ENCODE measurements at places on chromosomes 11 and 22.

DNA sequence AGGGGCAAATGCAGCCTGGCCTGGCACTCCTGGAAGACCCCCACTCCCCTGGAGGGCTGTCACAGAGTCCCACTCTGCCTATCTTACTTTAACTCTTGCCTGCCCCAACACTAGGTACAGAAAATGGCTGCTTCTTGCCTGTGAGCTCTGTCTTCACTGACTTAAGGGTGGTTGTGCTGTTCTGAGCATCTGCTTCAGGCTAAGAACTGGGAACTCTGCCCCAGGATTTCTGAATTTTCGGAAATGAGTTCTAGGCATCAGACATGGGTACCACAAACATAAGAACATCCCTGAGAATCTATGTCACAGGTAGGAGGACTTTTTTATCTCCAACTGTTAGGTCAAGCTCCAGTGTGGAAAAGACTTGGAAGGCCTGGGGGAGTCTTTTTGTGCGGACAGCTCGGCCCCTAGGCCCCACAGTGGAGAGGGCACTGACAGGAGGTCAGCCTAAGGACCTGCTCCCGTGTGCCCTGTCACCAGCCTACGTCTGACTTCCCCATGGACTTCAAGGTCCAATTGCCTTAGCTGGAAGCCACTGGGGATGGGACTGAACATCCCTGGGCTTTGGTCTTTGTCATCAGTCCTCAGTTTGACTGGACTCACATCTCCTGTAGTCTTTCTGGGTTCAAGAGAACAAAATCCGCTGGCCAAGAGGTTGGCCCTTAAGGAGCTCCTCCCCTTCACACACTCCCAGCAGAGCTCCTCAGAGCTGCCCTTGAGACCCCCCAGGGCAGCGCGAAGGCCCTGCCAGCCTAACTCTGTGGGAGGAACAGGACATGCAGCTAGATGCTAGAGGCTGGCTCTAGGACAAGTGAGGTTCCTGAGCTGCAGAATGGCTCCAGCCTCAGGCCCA, 31.9 kb downstream of the PPP2R1B start:
- no peak for DNase-seq

GRCh38 chr11:5922749-5923426, 19.2 kb upstream of the OR56A3 start:
- no peak for DNase-seq

DNA sequence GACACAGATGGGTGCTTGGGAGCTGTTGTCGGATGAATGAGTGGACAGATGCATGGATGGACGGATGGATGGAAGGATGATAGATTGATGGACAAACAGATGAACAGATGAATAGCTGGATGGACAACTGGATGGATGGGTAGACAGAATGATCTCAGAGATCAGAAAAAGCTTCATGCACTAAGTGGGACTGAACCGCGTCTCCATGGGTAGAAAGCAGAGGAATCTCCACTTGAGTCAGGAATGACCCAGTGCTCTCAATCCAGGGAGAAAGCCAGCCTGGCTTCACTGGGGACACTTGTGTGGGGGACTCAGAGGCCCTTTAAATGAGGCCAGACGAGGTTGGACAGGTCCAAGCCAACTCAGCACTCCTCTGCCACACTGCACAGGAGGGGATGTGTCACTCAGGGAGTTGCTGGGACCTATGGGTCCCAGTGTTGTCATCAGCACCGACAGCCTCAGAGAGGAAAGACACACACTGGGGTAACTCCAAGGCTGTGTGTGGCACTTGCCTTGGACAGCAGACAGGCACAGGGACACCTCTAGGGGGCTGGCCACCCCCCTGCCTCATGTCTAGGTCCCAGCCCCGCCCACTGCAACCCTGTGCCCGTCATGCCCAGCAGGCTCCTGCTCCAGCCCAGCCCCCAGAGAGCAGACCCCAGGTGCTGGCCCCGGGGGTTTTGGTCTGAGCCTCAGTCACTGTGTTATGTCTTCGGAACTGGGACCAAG, 5.6 kb downstream of the IGLL5 start:
- no peak for DNase-seq

DNA sequence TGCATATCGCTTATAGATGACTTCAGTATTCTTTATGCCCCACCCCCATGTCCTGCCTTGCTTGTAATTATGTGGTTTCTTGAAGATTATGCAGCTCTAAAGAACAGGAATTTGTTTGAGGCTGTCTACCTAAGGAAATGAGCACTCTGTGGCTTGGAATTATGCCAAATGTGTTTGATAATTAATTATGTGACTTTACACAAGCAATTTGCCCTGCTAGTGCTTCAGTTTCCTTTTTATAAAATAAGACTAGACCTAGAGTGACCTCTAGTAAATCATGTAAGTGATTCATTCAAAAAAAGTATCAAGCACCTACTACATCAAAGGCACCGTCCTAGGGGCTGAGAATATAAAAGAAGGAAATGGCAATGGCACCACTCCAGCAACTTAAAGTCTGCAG, 491.5 kb upstream of the KIRREL3 start:
- no peak for DNase-seq

DNA sequence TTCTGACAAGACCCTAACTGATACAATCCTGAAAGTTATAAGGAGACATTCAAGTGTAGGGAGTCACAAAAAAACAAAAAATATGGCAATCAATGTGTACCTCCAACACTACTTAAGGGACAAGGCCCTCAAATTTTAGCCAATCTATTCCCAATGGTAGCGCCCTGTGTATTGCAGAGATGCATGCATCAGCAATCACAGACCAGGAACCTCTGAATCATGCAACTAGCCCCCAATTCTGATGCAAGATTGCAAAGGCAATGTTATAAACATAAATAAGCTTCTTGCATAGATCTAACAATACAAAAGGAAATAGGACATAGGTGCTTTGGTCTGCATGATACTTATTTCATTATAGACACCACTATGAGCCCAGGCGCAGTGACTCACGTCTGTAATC, 29.7 kb upstream of the SIK2 start:
- no peak for DNase-seq

- no peak for DNase-seq
These were observed 3.7 kb upstream of the FLRT1 start for GRCh38 chr11:64032050-64032449.

DNA sequence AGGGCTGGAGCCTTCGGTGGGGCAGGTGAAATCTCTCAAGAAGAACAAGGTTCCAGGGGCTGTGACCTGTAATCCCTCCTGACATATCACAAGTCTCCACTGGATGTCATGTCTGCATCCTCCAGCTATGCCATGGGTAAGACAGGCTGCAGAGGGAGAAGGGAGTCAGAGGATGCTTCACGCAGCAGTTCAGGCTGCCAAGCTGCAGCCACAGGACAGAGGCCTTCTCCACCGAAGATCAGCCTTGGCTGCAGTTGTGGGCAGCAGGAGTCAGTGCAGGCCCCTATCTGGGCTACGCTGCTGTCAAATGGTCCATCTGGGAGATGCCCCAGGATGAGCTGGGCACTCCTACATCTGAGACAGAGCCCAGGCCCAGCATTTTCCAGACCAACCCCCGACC, 25.0 kb downstream of the DKK3 start:
- no peak for DNase-seq

GRCh38 chr11:28017816-28018215, 90.1 kb downstream of the KIF18A start:
- no peak for DNase-seq

All from activated T-cell treated with anti-CD3 and anti-CD28 coated beads, Interleukin-2, amount 50 U/mL, for 4 hours (primary cell).